Stimulated activated CD4-positive, alpha-beta T cell treated with anti-CD3 and anti-CD28 coated beads, Interleukin-12 subunit alpha, Interleukin-12 subunit beta, amount 100 ng/mL, for 4 hours (primary cell): ENCODE measurements at places on chromosomes 1 and 21.

DNA sequence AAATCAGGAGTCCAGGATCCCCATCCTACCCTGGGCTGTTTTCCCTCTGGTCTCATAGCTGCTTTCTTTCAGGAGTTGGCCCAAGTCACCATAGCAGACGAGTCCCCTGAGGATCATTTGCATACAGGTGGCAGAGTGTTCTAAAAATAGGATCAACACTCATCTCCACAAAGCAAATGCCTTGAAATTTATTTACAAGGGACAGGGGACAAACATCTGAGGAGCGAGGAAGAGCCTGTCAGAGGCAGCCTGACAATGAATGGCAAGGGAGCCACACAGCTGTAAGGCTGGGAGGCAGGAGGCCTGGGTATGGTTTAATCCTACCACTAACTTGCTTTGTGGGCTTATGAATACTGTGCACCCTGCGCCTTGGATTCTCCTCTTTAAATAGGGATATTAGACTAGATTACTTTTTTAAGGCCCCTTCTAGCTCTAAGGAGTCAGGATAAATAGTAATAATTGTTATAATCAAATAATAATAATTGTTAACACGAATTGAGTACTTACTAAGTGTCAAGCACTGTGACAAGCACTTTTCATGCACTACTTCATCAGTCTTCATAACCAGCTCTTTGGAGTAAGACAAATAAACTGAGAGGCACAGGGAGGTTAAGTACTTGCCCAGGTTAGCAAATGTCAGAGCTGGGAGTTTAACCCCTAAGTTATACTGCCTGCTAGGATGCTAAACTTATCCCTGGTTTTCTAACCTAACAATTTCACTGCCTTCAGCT is 34.5 kb downstream of the RAB3B start:
- DNase-seq = no peak

GRCh38 chr1:3439346-3440299 is 14.8 kb upstream of the ARHGEF16 start:
- DNase-seq = no peak

DNA sequence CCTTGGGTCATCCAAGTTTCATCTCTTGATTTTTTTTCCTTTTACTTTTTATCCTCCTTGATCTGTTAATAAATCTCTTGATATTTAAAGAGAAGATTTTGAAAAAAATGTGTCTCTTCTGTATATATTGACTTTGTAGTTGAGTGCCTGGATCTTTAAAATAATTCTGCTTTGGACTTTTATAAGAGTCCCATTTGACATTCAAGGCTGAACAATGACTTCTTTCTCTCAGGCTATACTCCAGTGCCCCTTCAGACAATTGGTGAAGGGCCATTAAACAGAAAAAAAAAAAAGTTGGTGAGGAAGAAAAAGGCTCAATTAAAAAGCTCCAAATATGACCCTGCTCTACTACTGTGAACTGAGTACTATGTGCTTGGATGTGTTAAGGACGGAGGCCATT is 40.9 kb upstream of the CITED4 start:
- DNase-seq = no peak

GRCh38 chr1:155529109-155529508 is 33.5 kb downstream of the ASH1L start:
- no peak for DNase-seq

DNA sequence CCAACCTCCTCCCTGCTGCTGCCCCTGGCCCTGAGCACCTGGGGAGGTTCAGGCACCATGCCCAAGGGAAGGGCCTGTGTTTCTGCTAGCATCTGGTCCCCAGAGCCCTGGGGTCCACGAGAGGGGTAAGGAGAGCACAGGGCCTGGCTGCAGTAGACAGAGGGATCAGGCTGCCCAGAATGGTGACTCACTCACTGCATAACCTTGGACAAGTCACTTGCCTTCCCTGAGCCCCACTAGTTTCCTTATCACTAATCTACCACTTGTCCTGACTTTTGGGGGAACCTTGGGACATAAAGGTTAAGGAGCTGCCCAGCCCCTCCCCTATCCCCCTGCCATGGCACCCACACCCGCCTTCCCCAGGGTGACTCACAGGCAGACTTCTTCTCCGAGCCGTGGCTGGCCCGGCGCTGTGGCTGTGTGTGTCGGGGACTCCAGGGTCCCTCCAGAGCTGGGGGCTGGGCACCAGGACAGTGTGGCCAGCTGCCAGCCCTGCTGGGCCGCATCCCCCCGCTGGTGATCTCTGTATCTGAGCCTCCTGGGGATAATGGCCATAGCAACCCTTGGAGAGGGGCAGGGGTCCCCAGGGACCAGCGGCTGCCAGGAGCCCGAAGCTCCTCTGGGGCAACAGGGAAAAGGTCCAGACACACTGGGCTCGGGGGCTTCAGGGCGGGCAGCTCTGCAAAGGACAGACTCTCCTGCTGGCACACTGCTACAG is 4.0 kb downstream of the ARHGEF19 start:
- no peak for DNase-seq

GRCh38 chr1:3464649-3465025 is 10.2 kb downstream of the ARHGEF16 start:
- no peak for DNase-seq

DNA sequence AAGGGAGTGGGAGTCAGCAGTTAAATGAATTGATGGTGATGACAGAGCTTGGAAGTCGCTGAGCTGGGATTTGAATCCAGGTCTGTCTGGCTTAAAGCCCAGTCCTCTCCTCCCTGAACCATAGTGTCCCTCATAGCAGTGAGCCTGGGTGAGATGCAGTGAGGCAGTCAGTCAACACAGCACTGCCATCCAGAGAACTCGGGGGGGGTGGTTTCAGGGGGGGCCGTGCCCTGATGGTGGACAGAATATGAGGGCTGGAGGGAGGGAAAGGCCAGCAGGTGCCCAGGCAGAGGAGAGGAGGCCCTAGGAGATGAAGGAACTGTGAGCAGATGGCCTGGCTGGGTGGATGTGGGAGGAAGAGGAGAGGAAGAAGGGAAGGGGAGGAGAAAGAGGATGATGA is 405.6 kb downstream of the PTPRU start:
- no peak for DNase-seq

DNA sequence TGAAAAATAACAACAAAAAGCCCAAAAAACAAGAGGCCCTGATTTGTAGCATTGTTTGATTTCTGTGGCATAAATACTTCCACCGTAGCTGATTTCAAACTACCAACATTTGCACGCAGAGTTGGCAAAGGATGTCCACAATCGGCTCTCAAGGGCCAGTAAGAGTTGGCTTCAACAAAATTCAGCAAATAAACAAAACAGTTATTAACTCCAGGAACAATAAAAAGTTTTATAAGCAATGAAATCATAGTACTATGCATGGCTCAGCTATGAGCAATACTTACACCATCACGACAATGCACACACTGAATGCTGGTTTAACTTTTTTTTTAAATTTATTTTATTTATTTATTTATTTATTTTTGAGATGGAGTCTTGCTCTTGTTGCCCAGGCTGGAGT is 8.7 kb upstream of the COX20 start:
- no peak for DNase-seq

DNA sequence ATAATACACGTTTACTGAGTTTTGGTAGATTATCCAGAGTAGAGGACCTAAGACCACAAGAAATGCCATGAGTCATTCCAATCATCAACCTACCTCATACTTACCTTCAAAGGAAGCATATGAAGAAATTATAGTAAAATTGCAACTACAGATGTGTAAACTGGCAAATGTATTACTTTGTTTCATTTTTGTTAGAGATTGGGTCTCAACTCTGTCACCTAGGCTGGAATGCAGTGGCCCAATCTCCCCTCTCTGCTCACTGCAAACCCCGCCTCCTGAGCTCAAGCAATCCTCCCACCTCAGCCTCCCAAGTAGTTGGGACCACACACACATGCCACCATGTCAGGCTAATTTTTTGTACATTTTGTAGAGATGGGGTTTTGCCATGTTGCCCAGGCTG is 5.2 kb downstream of the TMCO1 start:
- DNase-seq = no peak

- no peak for DNase-seq
Measured at GRCh38 chr1:239067480-239067879, 318.9 kb upstream of the CHRM3 start.

DNA sequence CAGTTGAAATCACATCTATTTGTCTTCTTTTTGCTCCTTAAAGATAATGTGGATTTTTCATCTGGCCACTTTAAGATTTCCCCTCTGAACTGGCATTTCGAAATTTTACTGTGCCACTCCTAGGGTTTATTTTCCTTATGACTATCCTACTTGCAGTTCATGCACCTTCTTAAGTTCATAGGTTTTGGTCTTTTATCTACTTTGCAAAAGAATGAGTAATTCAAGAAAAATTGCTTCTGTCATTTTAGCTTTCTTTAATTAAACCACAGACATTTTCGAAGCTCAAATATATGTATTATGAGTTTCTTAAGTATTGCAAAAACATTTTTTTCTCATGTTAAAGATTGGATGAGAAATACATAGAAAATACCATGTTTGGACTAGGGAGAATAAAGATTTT is 1244.8 kb upstream of the TMPRSS15 start:
- DNase-seq = no peak

DNA sequence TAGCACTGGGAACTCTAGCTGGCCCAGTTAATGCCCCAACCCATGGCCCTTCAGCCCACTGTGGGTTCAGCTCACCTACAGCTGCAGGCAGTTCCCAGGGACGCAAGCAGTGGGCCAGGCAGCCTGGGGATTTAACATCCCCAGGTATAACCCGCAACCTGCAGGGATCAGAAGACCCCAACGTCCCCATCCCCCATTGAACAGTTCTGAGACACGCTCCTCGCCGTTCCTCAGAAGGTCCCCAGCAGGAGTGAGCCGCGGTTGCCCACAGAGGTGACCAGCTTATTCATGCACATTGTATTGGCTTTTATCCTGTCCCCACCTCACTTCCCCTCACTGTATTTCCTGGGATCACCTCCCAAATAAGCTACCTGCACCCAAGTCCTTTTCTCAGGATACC is 5.0 kb upstream of the MATN1 start:
- DNase-seq = no peak

- DNase-seq = no peak
Measured at GRCh38 chr1:170808216-170808885, 127.0 kb upstream of the MROH9 start.

DNA sequence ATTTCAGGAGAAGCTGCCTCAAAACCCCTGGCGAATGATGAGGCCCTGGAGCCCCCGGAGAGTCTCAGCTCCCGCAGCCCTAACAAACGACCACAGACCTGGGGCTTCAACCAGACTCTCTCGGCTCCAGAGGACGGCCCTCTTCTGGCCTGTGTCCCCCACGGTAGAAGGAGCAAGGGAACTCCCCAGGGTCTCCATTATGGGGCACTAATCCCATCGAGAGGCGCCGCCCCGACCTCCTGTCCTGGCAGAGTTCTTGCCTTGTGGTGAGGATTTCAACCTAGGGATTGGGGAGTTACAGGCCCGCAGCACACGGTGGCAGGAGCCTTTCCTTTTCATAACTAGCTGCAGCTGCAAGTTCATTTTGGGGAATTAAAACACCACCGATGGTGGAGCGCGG is 6.2 kb downstream of the FAAP20 start:
- DNase-seq = no peak

DNA sequence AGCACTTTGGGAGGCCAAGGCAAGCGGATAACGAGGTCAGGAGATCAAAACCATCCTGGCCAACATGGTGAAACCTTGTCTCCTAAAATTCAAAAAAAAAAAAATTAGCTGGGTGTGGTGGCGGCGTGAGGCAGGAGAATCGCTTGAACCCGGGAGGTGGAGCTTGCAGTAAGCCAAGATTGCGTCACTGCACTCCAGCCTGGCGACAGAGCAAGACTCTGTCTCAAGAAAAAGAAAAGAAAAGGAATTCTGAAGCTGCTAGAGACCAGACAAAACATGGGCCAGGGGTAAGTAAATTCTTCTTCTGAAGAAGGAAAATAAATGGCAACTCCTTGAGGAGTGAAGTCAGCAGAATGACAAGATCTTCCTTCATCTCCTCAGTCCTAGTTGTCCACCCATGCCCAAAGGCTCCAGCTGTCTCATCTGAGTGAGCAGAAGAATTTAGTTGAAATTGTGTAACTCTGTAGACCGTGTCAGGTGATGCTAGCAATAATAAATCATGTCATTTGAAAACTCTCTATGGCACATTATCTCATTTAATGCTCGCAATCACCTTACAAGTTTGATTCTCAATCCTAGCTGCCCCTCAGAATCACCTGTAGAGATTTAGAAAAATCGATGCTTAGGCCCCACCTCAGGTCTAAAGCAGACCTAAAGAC is 14.3 kb downstream of the PDZK1 start:
- DNase-seq = no peak

DNA sequence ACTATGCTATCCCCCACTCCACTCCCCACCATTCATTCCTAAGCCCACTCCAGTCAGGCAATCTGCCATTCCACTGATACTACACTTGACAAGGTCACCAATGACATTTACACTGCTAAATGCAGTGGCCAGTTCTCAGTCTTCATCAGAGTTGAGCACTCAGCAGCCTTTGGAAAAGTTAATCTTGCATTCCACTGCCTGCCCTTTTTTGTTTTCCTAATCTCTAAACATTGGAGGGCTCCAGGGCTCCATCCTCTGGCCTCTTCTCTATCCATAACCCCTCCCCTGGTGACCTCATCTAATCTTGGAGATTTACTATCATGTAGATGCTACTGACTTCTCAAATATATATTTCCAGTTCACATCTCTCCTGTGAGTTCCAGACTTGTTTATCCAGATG is 70.9 kb upstream of the S1PR1 start:
- no peak for DNase-seq

DNA sequence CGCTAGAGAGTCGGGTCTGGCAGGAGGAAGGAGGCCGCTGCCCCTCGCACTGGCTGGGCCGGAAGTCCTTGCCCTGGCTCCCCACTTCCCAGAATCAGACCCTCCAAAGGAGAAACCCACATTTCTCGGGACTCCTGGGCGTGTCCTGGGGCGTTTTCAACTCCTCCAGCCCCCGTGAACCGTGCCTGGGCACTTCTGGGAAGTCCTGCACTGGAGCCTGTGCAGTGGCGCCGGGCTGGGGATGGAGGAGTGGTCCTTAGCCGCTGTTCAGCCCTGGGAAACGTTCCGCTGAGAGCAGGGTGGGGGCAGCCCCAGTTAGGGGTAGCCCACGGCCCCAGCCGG is 3.0 kb downstream of the IGSF21 start:
- no peak for DNase-seq

- DNase-seq = no peak
Measured at GRCh38 chr1:55378582-55378981, 163.4 kb upstream of the USP24 start.

GRCh38 chr1:153058826-153059784 is 1.8 kb upstream of the SPRR2A start:
- DNase-seq = no peak

- no peak for DNase-seq
Measured at GRCh38 chr21:33312121-33312520, 12.6 kb upstream of the IFNAR1 start.

- DNase-seq = no peak
Measured at GRCh38 chr1:199918196-199918769, 109.2 kb upstream of the NR5A2 start.

GRCh38 chr1:165549973-165550372 is 6.2 kb downstream of the LRRC52 start:
- no peak for DNase-seq

DNA sequence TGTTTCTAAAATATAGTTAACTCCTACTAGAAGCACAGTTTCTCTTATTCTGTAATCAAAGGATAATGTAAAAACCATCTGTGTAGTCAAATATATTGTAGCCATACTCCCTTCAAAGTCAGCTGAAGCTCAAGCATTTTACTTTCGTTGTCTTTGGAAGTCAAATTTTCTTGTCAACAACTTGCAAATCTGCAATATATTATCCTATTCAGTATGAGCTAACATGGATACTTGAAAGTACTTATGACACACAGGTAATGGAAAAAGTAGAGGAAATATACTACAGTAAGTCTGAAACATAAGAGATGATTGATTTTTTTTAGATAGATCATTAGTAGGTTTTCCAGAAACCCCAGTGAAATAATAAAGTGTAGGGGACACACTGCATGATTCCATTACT is 121.5 kb downstream of the COL24A1 start:
- DNase-seq = no peak
